ENCODE measurements at places on chromosomes 4 and X.

GRCh38 chr4:118813561-118813960 lies 22.4 kb downstream of the SEC24D start:
- no peak for DNase-seq

- no peak for DNase-seq
Measured at GRCh38 chr4:101321481-101322042, 25.8 kb downstream of the PPP3CA start.

GRCh38 chr4:78059524-78059889 lies 2.4 kb downstream of the FRAS1 start:
- DNase-seq, result peak; percentile 69

- DNase-seq, result no peak
Measured at GRCh38 chr4:169198167-169198566, 72.6 kb downstream of the SH3RF1 start.

DNA sequence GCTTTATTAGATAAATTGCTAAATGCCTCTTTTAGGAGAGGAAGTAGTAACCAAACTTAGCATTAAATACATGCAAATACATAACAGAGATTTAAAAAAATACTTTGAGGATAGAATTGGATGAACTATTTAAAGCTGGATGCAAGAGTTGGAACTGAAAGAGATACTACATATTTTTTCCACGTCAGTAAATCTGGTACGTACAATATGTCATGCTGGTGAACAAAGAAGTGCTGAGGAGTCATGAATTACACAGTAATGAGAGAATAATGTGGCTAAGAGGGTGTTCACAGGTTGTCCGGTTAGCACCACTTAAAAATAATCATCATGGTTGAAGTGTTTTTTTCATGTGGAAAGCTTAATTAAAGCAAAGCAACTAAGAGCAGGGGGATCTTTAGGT lies 184.1 kb upstream of the FRMPD4 start:
- DNase-seq, result no peak

GRCh38 chr4:4712800-4713528 lies 146.5 kb upstream of the MSX1 start:
- no peak for DNase-seq

DNA sequence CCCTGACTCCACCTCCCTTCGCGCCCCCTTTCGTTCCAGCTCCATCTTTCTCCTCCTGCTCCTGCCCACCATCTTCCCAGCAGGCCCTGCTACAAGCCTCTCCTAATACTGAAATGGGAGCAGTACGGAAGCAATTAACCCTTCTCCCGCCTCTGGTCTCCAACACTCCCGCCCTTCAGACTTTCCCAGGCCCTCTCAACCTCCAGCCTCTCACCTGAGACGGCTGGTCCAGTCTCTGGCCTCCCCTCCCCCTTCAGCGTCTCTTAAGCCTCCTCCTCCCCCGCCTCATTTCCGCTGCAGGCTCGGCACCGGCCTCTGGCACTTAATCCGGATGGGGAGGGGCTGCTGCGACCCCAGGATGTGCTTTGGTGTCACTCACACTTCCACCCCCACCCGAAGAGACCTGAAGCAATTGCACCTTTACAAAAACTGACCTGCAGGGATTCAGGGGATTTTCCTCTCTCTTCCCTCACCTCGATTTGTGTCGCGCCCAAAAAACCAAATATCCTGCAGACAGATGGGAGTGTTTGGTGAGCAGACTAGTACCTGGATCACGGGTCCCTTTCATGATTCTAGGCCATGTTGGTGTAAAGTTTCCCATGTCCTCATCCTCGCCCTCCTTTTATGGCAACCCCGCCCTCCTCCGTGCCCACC lies 657 bp downstream of the TCEAL8 start:
- DNase-seq, result peak; percentile 0

GRCh38 chr4:152462695-152463094 lies 73.2 kb downstream of the FBXW7 start:
- DNase-seq, result peak; percentile 8

GRCh38 chr4:167774646-167775045 lies 317.7 kb upstream of the ANXA10 start:
- DNase-seq, result no peak

- DNase-seq, result no peak
Measured at GRCh38 chr4:54625391-54625790, 32.4 kb upstream of the KIT start.

DNA sequence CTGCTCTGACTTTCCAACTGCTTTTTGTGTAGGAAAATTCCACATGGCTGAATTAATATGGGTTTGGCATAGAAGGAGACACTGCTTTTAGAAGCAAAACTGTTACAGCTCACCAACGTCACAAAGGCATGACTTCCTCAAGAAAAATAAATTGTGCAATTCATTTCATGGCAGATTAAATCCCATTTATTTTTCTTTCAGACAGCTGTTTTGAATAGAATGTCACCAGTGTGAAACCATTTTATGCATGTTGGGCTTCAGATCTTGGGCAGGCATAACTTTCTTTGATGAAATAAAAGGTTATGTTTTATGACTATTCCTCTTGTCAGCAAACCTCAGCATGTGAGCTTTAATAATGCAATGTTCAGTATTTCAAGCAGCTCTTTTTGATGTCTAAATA lies 542.8 kb downstream of the GALNTL6 start:
- no peak for DNase-seq

DNA sequence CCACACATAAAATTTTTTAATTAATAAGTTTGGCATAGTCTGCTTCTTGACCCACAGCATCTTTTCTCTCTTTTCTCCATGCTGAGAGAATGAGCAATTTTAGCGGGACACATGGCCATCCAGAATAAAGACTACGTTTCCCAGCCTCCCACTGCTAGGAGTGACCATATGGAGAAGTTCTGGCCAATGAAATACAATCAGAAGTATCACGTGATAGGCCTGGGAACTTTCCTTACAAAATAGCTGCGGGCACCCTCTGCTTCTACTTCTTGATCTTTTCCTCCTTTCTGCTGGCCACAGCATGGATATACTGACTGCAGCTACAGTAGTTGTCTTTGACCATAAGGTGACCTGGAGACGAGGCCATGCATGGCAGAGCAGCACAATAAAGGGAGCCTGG lies 348.0 kb downstream of the BCOR start:
- no peak for DNase-seq

GRCh38 chr4:16524911-16525554 lies 298.8 kb upstream of the TAPT1 start:
- no peak for DNase-seq

- DNase-seq, result no peak
Measured at GRCh38 chrX:101357166-101357795, 8.7 kb upstream of the TIMM8A start.

- no peak for DNase-seq
Measured at GRCh38 chr4:78312989-78313753, 238.4 kb upstream of the ANXA3 start.

- no peak for DNase-seq
Measured at GRCh38 chrX:9609499-9609898, 144.6 kb downstream of the TBL1X start.

DNA sequence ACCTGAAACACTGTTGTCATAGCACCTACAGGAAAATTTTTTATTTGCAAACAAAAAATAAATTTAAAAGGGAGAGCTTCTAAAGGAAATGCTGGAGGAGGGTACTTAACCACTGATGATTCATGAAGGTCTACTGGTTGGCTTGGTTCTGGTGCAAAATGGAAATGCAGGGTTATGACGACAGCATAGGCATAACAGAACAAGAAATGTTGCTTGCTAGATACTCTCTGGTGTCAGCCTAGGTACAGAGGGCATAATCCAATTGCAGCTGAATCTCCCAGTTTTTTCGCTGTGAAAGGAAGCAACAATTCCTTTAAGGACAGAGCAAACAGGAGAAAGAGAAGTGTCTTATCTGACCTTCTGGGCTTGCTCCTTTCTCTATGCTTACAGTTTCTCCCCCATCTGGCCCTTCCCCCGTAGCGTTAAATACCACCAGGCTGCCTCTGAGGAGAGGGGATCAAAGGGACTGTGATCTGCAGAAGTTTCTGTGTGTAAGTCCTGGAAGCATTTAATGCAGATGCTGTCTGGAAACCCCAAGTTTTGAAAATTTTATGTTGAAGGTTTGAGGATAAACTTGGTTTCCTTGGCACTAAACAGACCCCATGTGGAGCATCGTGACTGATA lies 23.7 kb upstream of the CASK start:
- DNase-seq, result no peak

DNA sequence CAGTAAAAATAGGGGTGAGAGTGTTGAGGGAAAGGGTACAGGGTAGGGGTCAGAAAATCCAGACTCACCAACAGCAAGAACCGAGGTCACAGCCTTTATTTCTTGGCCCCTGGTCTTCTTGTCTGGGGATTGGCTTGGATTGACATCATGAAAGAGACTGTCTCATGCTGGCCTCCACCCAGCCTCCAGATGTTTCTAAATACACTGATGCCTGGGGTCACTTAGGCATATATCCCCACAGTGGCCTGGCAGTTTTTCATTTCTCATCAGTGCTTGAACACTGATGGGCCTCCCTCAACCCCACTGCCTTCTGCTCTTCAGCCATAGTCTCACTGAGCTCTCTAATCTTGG lies 173.9 kb downstream of the RTL9 start:
- no peak for DNase-seq

GRCh38 chrX:125236955-125237354 lies 82.7 kb upstream of the TEX13C start:
- no peak for DNase-seq

- DNase-seq, result no peak
Measured at GRCh38 chr4:52935317-52935716, 73.2 kb downstream of the RASL11B start.

GRCh38 chrX:141791856-141792255 lies 46.3 kb upstream of the MAGEC3 start:
- no peak for DNase-seq
